T-cell (primary cell): ENCODE measurements at places on chromosomes 3 and 15. TPM values are rescaled to one million over a fixed set of nuclear protein-coding genes. Genes with fewer than 3 reads are reported as not detected.

- DNase-seq, result no peak
These were observed 228.8 kb upstream of the BHLHE40 start for GRCh38 chr3:4750306-4750968.

PPP4R2 gene
- 61.3 TPM for total RNA-seq

SH3GL3 gene
- total RNA-seq, result not detected

MELTF gene
- 1.6 TPM for total RNA-seq

- no peak for DNase-seq
These were observed 474.7 kb upstream of the ALCAM start for GRCh38 chr3:104892044-104892443.

DNA sequence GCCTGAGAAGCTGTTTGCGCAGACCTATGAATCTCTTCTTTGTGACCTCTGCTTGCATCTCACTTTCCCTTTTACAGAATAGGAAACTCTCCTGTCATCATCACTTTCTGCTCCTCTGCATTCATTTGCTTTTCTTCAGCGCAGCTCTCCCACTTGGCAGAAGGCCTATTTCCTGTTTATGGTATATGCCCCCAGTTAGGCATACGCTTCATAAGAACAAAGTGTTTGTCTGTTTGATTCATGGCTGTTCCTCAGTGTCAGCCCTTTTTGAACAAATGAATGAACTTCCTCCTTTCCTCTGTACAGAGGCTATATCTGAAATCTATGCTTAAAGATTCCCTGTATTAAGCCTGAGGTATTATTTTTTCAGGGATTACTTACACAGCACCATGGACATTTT is 1216.9 kb upstream of the GBE1 start:
- no peak for DNase-seq

DNA sequence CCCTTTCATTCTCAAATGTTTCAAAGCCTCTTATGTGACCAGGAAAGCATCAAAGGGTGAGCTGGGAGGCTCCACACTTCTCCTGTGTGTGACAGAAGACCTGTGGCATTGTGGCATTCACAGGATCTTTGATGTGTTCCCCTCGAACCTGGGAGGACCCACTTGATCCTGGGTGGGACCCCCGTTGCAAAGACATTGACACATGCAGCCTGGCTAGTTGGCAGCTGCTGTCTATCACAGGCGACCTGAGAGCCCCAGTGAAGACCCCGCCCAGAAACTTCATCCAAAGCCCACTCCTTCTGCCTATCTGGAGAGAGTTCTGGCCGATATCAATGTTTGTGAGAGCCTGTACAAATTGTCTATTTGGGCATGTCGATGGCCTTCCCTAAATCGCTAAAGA is 140.4 kb upstream of the ATP2B2 start:
- no peak for DNase-seq

GRCh38 chr3:86949850-86950249 is 41.1 kb downstream of the VGLL3 start:
- DNase-seq, result no peak

DNA sequence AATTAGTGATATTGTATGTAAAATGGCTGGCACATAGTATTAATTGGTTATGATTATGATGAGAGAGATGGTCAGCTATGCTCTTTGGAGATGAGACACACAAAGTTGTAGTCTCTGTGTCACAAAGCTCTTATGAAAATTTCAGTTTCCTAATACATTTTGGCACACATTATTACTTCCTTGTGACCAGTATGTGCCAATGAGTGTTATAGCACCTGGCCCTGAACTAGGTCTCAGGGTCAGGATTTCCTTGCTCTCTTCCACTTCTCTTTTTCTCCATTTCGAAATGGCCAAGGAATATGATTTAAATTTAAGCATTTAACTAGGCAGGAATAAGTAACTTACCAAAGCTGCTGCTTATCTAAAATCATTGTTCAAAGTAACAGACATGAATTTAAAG is 28.0 kb downstream of the TIPARP start:
- no peak for DNase-seq

DNA sequence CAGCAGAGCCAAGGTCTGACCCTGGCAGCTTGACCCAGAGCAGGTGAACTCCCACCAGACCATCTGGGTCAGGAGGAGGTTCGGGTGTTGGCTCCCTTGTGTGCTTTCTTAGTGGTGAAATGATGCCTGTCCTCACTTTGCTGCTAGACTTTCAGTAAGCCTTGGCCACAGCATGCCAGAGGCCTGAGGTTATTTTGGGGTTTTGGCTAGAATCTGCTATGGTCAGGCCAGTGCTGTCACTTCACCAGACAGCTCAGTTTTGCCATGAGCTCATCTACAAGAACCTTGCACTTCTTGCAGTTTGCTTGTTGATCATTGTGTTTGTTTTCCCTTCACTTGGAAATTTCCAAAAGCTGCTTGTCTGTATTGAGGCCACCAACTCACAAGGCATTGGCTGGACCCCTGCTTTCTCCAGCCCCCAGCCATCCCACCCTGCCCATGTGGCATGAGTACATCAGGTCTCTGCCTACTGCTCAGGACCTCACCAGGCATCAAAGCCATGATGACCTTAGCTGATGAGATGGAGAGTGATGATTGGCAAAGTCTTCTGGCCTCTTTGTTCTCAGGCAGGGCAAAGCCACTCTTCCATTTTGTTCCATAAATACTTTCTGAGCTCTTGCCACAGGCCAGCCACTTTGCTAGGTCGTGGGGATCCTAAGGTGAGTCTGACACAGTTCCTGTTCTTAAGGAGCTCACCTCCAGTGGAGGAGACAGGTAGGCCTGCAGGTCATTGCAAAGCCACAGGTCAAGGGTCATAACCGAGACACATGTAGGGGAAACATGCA is 122.6 kb downstream of the ARNT2 start:
- DNase-seq, result no peak

GRCh38 chr3:4416427-4416945 is 50.6 kb downstream of the SUMF1 start:
- no peak for DNase-seq

- DNase-seq, result no peak
These were observed 31.9 kb downstream of the SEC61A1 start for GRCh38 chr3:128083980-128084674.

ATP13A3 gene
- total RNA-seq, result 64.9 TPM

DNA sequence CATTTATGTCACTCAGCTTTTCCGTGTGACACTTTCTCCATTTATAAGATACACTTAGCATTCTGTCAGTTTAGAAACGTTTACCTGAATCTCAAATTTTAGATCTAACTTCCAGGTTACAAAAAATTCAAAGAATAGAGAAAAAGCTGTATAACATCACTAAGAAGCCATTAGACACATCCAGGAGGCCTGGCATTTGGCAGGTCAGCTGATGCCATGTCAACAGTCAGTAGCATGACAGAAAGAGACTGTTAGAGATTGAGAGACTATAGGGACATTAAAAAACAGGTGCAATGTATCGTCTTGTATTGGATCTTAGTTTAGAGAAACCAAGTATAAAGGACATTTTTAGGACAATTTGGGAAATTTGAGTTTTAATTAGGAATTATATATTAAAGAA is 53.4 kb upstream of the ATOSA start:
- no peak for DNase-seq

DNA sequence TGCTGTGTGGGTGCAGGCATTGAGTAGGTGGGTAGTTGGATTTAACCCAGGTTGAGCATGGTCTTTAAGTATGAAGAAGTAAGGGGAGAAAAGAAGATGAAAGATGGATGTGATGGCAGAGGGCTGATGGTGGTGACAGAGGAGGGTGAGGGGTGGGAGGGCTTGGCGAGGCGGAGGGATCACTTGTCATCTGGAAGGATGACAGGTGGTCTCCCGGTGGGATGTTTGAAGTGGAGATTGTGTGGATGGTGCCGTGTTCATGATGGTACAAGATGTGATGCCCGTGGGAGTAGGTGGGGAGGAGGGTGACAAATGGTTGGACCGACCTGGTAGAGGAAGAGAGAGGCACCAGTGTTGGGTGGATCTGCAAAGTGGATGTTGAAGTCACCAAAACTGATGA is 208.8 kb downstream of the RPLP1 start:
- no peak for DNase-seq

DNA sequence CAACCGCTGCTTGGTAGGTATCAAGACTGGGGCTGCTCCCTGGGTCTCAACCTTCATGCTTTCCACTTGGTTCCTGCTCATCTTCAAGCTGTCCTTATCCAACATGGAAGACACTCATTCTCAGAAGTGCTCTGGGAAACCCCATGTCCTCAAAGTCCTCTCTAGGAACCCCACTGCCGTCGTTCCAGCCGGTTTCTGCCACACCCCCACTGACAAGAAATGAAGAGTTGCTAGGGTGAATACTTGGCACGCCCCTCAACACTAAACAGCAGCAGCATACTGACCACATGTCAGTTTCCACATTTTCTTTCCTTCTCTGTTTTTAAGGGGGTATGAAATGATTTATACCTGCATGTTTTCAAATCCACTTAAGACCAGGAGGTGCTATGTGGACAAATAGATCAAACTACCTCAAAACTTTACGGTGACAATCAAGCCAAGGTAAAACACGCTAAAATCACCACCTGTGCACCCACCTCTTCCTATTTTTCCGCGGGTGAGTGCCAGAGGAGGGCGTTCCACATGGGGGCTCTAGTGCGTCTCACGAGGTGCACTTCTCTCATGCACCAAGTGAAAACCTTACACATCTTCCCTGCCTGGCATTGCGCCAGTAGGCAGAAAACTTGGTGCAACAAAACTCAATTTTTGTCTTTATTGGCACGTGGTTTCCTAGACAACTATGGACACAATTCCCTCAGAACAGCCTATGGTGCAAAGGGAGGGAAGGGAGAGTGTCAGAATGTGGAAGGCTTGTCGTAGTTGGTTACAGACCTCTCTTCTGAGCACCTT is 125.1 kb downstream of the TJP1 start:
- DNase-seq, result no peak

GRCh38 chr3:159548675-159549335 is 439.8 kb upstream of the IL12A start:
- no peak for DNase-seq

DNA sequence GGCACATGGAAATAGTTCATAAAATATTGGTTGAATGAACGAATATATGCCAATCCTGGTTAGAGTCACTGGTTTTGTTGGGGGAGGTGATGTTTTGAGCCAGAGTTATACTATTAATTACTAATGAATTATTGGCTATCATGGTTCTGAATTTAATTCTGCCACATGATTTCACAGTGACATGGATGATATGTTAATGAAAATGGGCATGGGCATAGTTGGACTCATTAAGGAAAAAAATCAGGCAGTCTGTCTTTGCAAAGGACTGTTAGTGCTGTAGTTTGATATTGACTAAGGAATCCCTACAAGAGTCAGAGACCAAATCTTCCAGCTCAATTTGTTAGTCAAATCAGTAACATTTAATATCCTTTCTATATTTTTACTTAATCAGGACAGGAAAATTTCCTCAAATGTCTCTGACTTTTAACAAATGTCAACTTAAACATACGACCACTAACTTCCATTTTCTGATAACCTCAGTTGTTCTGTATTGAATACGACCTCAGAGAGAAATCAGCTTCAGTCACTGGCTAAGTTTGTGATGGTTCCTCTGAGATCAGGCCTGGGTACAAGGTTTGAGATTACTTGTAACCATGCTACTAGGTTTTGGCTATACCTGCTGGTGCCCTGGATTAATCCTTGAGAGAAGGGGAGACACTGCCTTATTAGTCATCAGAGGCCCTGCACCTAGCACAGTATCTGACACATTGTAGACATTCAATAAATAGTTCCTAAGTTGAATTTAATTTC is 13.3 kb downstream of the NFKBIZ start:
- no peak for DNase-seq

KAT2B gene
- 98.8 TPM for total RNA-seq

- no peak for DNase-seq
These were observed 498 bp downstream of the PDE12 start for GRCh38 chr3:57556459-57557084.

MST1R gene
- total RNA-seq, result 1.4 TPM

GRCh38 chr15:83092309-83092976 is 15.0 kb upstream of the TM6SF1 start:
- no peak for DNase-seq

- no peak for DNase-seq
These were observed 467.5 kb upstream of the ARL6 start for GRCh38 chr3:97297032-97297431.

DNA sequence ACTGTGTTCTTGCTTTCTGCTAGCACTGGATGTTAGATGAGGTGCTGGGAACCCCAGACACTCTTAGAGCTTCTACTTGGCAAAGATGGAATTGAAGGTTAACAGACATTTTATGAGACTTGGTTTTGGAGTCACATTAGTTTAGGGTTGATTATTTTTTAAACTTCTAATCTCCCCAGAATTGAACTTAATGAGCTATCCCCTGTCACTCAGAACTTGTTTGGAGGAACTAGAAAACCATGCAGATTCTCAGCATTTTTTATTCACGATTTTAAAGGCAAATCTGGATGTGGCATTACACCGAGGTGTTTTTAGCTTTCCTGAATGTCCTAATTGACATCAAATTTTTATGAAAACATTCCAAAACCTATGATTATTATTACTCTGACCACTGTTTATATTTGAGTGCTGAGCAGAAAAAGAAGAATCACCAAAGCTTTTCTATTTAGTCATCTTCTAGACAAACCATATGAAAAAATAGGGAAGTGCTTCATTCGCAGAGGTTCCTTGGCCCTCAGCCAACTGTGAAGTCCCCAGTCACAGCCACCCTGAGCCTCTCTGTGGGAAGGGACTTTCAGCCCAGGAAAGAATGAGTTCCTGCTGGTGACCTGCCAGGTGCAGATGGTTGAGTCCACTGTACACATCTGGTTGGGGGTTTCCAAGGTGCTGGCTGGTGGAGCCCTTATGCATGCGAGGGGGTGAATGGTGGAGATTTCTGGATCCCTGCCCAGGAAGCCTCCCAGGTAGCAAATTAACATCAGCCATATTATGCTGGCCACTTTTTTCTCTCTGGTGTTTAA is 196.0 kb upstream of the TOPAZ1 start:
- DNase-seq, result no peak
